B cell (primary cell): ENCODE measurements at places on chromosomes 4 and X. TPM values are rescaled to one million over a fixed set of nuclear protein-coding genes. Genes with fewer than 3 reads are reported as not detected.

Gene SLC4A4
- total RNA-seq: not detected in 2 replicates

Gene CWH43
- not detected in 2 replicates for total RNA-seq

Gene PABPC1L2B
- total RNA-seq: not detected in 2 replicates

Gene CRLF2
- not detected in 2 replicates for total RNA-seq
